ENCODE measurements at places on chromosomes 13 and 19. TPM values are rescaled to one million over a fixed set of nuclear protein-coding genes. Genes with fewer than 3 reads are reported as not detected.
A peak's percentile ranks its signal among the peaks of the same experiment; 100 is the strongest.

Gene FFAR3
- total RNA-seq, result 1.7 TPM

- H3K27me3 ChIP-seq, result no peaks in the 10 kb centered on the region
- H3K27ac ChIP-seq, result peak within 1 kb of the TSS; percentile 55
- no peak within 1 kb of the TSS for H3K4me3 ChIP-seq
- peaks cover 4% of the 10 kb centered on the region for H3K4me1 ChIP-seq
These were observed at the start of gene ZNF135 for GRCh38 chr19:58059003-58059670. Gene ZNF135, plus strand, starts transcription at chr19:58059282. Its CDS starts 721 bp downstream, at chr19:58060003.

GRCh38 chr13:109602356-109602755, 184.0 kb downstream of the IRS2 start:
- no peak overlapping the region for H3K27ac ChIP-seq
- H3K4me3 ChIP-seq, result no peak overlapping the region
- H3K4me1 ChIP-seq, result no peaks in the 10 kb centered on the region
- H3K36me3 ChIP-seq, result no peaks in the 10 kb centered on the region
- DNase-seq, result no peak
- H3K27me3 ChIP-seq, result no peaks in the 10 kb centered on the region

- H3K4me1 ChIP-seq, result no peaks in the 10 kb centered on the region
- H3K4me3 ChIP-seq, result no peak overlapping the region
- H3K27me3 ChIP-seq, result no peaks in the 10 kb centered on the region
- DNase-seq, result no peak
- H3K27ac ChIP-seq, result no peak overlapping the region
These were observed 11.4 kb downstream of the FCHO1 start for GRCh38 chr19:17762505-17763229.

- no peaks in the 10 kb centered on the region for H3K36me3 ChIP-seq
- no peak overlapping the region for H3K4me3 ChIP-seq
- no peak for DNase-seq
- peaks cover 3% of the 10 kb centered on the region for H3K27me3 ChIP-seq
These were observed 21.0 kb upstream of the LRCH1 start for GRCh38 chr13:46531953-46532352.

All from CD4-positive, CD25-positive, alpha-beta regulatory T cell (primary cell).